ENCODE measurements at places on chromosomes 2 and 18. TPM values are rescaled to one million over a fixed set of nuclear protein-coding genes. Genes with fewer than 3 reads are reported as not detected.

DNA sequence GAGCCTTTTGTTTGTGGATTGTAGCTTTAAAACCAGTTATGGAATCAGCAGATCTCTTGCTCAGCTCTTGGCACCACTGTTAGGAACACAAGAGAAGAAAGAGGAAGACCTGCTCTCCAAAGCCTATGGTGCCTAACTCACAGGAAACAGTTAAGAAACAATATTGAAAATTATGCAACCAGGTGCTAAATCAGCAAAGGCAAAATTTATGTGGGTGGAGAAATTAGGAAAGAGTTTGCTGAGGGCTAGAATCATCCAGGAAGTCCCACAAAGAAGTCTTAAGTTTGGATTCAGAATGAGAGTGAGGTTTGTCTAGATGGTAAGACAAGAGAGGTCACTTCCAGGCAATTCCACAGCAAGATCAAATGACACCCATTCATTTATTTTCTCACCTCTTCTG is 49.4 kb downstream of the AOX1 start:
- no peak overlapping the region for H3K27ac ChIP-seq
- peaks cover 24% of the 10 kb centered on the region for H3K27me3 ChIP-seq
- H3K36me3 ChIP-seq: no peaks in the 10 kb centered on the region
- no peak for DNase-seq
- H3K4me1 ChIP-seq: peaks cover 5% of the 10 kb centered on the region

- no peaks in the 10 kb centered on the region for H3K36me3 ChIP-seq
- no peaks in the 10 kb centered on the region for H3K4me1 ChIP-seq
- no peak overlapping the region for H3K4me3 ChIP-seq
Observed at GRCh38 chr18:40576507-40577115, 1378.4 kb upstream of the PIK3C3 start.

OBSL1 gene
- total RNA-seq: 1.3 TPM

GRCh38 chr2:36780231-36780839 is 83.8 kb downstream of the VIT start:
- no peak for DNase-seq
- H3K27me3 ChIP-seq: peaks cover 27% of the 10 kb centered on the region
- H3K4me1 ChIP-seq: no peaks in the 10 kb centered on the region
- H3K36me3 ChIP-seq: no peaks in the 10 kb centered on the region
- no peak overlapping the region for H3K4me3 ChIP-seq
- H3K27ac ChIP-seq: no peak overlapping the region

GRCh38 chr18:36451454-36452251 is 154.1 kb downstream of the FHOD3 start:
- H3K36me3 ChIP-seq: no peaks in the 10 kb centered on the region
- no peak overlapping the region for H3K4me3 ChIP-seq
- no peak for DNase-seq
- no peak overlapping the region for H3K27ac ChIP-seq

GRCh38 chr2:16774091-16774490 is 108.5 kb upstream of the CYRIA start:
- H3K36me3 ChIP-seq: no peaks in the 10 kb centered on the region
- H3K4me1 ChIP-seq: no peaks in the 10 kb centered on the region
- H3K4me3 ChIP-seq: no peak overlapping the region
- H3K27ac ChIP-seq: no peak overlapping the region
- no peak for DNase-seq

ACMSD gene
- total RNA-seq: not detected

PKDCC gene
- total RNA-seq: not detected

- H3K27ac ChIP-seq: no peak overlapping the region
- H3K27me3 ChIP-seq: no peaks in the 10 kb centered on the region
- no peak overlapping the region for H3K4me3 ChIP-seq
- no peaks in the 10 kb centered on the region for H3K36me3 ChIP-seq
- no peaks in the 10 kb centered on the region for H3K4me1 ChIP-seq
Observed at GRCh38 chr2:189143925-189144324, 35.6 kb downstream of the COL5A2 start.

DNA sequence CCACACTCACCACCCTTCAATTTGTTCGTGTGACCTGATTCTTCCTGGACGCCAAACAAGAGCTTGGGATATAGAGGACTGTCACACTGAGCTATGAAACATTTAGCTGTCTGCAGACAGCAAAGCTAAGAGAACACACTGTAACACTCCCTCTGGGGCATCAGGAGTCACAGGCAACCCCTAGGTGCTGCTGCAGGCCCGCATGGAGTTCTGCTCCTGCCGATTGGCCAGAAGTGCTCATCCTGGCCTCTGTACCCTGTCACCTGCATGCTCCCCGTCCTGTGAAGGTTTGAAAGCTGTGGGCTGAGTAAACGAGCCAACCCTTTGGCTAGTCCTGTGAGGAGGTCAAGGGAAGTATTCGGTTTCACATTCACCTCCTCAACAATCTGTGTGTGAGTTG is 73.7 kb downstream of the PDK1 start:
- no peak overlapping the region for H3K4me3 ChIP-seq
- no peak overlapping the region for H3K27ac ChIP-seq
- no peaks in the 10 kb centered on the region for H3K4me1 ChIP-seq

DNA sequence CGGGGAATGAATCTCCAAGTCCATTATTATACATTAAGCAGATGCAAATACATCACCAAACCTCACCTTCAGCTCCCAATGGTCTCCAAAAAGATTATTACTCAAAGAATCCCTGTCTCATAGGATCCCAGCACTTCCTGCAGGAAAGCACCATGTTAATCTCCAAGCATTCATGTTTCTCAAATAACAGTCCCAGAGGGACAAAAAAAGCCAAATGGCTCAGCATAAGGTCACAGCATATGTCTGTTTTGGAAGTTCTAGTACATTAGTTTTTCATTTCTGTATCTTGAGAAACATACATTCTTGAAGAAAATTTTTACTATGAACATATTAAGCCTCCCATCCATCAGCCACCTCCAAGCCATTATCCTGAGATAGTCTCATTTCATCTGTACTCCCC is 103.3 kb downstream of the METTL4 start:
- no peak overlapping the region for H3K27ac ChIP-seq
- no peak overlapping the region for H3K4me3 ChIP-seq
- H3K4me1 ChIP-seq: no peaks in the 10 kb centered on the region

DNA sequence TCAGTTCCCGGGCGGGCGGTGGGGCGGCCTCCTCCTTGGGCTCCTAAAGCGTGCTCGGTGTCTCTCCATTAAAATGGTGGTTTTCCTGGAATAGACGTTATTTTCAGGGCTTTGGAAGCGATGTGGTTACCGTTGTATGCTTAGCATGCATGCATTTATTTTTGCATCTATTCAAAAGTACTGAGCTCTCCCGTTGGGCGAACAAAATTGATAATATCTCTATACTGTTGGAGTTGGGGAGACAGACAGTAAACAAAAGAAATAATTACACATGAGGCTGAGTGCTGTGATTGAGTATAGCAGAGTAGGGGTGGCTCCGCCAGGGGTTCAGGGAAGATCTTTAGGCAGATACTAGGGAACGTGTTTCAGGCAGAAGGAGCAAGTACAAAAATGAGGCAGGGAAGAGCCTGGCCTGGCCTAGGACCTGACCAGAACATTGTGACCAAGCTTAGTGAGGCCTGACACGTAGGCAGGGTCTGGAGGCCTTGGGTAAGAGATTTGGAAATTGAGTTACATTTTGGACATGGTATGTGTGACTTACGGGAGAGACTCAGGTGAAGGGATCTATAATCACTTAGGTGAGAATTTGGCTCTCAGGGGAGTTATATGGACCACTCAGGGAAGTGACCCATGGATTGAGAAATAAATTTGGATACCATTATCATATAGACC is 674 bp downstream of the NCAPH start:
- H3K27me3 ChIP-seq: no peaks in the 10 kb centered on the region
- no peak for DNase-seq
- peaks cover 15% of the 10 kb centered on the region for H3K36me3 ChIP-seq
- H3K27ac ChIP-seq: peak overlapping the region; percentile 77
- peak overlapping the region; percentile 95 for H3K4me3 ChIP-seq
- peaks cover 72% of the 10 kb centered on the region for H3K4me1 ChIP-seq

DNA sequence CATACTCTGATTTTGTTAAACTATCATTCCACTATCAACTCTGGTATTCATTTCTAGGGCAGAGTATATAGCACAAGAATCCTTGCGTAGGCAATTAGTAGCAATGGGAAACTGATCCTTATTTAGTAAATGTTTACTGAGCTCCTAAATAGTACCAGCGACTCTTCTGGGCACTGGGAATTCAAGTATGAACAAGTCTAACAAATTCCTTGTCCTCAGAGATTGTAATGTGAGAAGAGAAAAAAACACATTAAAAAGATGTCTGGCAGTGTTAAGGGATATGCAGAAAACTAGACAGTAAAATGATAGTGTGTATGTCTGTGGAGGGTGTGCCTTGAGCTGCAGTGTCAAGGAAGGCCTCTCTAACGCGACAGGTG is 721 bp downstream of the METTL5 start:
- H3K4me1 ChIP-seq: peaks cover 66% of the 10 kb centered on the region
- peak overlapping the region; percentile 92 for H3K27ac ChIP-seq
- H3K4me3 ChIP-seq: peak overlapping the region; percentile 93
- no peaks in the 10 kb centered on the region for H3K27me3 ChIP-seq
- DNase-seq: no peak
- H3K36me3 ChIP-seq: peaks cover 26% of the 10 kb centered on the region

- H3K27me3 ChIP-seq: no peaks in the 10 kb centered on the region
- no peaks in the 10 kb centered on the region for H3K4me1 ChIP-seq
- H3K27ac ChIP-seq: no peak overlapping the region
- no peaks in the 10 kb centered on the region for H3K36me3 ChIP-seq
Observed at GRCh38 chr2:225824748-225825449, 425.4 kb downstream of the NYAP2 start.

DNA sequence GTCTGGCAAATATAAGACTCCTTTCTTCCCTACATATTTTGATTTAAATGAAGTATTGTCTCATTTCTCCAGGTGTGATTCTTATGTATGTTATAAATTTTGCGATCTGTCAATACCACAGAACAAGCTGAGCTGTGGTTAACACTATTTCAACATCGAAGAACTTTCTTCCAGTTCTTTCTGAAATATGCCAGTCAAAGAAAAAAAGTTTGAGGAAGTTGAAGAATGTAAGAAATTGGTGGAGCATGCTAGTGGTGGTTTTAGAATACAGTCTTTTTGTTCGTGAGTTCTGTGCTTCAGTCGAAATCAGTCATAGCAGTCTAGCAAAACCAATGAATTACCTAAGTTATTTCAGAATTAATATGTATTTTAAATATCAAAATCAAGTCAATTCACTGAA is 8.6 kb upstream of the COBLL1 start:
- no peak for DNase-seq
- no peak overlapping the region for H3K4me3 ChIP-seq
- H3K27me3 ChIP-seq: peaks cover 29% of the 10 kb centered on the region
- H3K27ac ChIP-seq: no peak overlapping the region

HOXD13 gene
- not detected for total RNA-seq

DNA sequence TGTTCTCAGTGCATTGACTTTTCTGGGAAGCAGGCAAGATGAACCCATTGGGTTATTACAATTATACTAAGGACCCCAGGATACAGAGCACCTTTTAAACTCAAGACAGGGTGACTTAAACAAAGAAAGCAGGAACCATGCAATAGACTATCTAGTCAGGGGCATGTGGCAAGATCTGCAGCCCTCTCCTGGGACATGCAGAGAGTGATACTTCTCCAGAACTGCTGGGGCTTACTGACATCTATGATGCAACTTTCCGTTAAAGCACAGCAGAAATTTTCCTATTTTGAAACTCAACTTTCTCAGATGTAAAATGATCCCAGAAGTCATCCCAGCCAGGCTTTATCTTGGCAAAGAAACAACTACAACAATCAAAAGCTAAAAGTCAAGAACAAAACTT is 162.2 kb upstream of the HNMT start:
- no peak overlapping the region for H3K27ac ChIP-seq
- no peak overlapping the region for H3K4me3 ChIP-seq
- no peak for DNase-seq
- H3K4me1 ChIP-seq: no peaks in the 10 kb centered on the region
- H3K36me3 ChIP-seq: no peaks in the 10 kb centered on the region
- H3K27me3 ChIP-seq: no peaks in the 10 kb centered on the region

TFCP2L1 gene
- total RNA-seq: 0.10 TPM

CD8A gene
- total RNA-seq: 222 TPM

GALR1 gene
- not detected for total RNA-seq

- H3K27me3 ChIP-seq: no peaks in the 10 kb centered on the region
- no peaks in the 10 kb centered on the region for H3K4me1 ChIP-seq
- DNase-seq: no peak
- no peaks in the 10 kb centered on the region for H3K36me3 ChIP-seq
- H3K27ac ChIP-seq: no peak overlapping the region
- H3K4me3 ChIP-seq: no peak overlapping the region
Observed at GRCh38 chr2:215370112-215370965, 58.5 kb downstream of the ATIC start.

TUBA3D gene
- total RNA-seq: not detected

HNMT gene
- total RNA-seq: not detected

PFN4 gene
- 0.72 TPM for total RNA-seq

DNA sequence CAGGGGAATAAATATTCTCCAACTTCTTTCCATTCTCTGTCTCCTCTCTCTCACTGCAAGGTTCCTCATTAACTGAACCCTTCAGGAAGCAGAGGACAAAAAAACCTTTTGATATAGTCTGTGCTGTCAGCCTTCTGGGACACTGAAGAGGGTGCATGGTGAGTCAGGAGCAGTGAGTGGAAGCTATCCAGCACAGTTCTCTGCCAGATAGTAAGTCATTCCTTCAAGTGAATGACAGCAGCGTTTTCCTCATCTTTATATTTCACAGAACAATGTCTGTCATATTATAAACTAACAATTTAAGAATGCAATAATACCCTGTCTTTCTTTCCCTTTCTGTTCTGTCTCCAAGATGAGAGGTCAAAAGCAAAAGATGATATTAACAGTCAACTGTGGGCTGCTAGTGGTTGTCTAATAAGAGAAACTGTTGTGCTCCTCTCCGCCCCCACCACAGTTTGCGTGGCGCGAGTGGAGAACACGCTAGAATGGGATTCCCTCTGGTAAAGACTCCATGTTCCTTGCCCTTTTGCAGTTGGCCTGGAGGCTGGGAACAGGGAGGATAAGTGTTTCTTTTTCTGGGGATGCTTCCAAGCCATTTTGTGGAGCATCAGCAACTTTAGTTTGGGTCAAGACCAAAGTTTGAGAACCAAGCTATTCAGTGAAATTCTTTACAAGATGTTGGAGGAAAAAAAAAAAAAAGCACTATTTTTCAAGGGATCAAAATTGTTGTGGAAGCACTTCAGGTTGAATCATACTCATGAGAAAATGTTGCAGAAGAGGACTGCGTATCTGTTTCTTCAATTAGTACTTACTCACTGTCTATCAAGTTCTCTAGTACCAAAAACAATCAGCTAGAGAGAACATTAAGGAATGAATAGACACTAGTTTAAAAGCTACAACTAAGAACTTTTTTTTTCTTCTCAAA is 430.2 kb downstream of the SETBP1 start:
- no peak for DNase-seq
- H3K27ac ChIP-seq: no peak overlapping the region
- no peaks in the 10 kb centered on the region for H3K36me3 ChIP-seq
- no peaks in the 10 kb centered on the region for H3K4me1 ChIP-seq

MATN3 gene
- total RNA-seq: not detected

CPS1 gene
- total RNA-seq: 4.1 TPM

DNA sequence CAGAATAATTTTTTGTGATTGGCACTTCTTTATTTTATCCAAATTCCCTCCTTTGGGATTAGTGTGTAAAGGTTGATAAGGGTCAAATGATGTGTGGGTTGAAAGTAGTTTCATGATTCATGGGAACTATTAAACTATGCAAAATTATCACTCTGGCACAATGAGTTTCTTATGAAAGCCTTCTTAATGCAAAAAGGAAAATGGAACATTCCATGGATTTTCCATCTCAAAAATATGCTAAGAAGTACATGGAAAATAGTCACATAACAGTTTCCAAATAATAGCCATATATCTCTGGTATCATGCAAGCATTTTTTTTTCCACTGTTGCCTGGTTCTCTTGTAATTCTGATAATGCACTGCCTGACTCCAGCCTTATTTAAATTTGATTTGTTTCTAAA is 639.7 kb downstream of the NR4A2 start:
- no peak overlapping the region for H3K4me3 ChIP-seq
- no peak for DNase-seq
- H3K27me3 ChIP-seq: no peaks in the 10 kb centered on the region
- H3K4me1 ChIP-seq: no peaks in the 10 kb centered on the region
- H3K36me3 ChIP-seq: no peaks in the 10 kb centered on the region

Data from activated T-cell treated with anti-CD3 and anti-CD28 coated beads, Interleukin-2, amount 50 U/mL, for 72 hours (primary cell).